NCI-H2081 (cell line): ENCODE measurements at places on chromosomes 1 and 21.

DNA sequence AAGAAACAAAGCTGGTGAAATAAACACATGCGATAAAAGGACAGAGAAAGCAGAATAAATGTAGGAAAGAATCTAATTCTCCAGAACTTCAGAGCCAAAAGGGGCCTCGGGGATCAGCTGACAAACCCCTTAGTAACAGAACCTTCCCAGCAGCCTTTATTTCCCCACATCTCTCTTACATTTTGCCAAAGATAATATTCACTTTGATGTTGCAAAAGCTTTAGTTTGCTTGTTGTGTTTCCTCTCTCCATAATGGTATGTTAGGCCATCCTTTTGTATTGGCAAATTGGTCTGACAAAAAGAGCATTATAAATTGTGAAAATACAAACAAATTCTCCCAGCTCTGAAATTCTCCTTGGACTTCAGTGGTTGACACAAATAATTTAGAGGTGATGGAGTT is 54.9 kb downstream of the OPTC start:
- no peak for DNase-seq

DNA sequence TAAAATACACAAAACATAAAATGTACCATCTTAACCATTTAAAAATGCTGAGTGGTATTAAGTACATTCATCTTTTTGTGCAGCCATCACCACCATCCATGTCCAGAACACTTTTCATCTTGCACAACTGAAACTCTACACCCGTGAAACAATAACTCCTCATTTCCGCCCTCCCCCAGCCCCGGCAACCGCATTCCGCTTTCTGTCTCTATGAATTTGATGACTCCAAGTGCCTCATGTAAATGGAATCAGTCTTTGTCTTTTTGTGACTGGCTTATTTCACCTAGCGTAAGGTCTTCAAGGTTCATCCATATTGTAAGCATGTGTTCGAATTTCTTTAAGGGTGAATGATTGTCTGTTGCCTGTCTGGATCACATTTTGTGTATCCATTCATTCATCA is 37.2 kb downstream of the SCCPDH start:
- DNase-seq, result no peak

- DNase-seq, result no peak
Measured at GRCh38 chr1:107357376-107357775, 216.5 kb downstream of the NTNG1 start.

DNA sequence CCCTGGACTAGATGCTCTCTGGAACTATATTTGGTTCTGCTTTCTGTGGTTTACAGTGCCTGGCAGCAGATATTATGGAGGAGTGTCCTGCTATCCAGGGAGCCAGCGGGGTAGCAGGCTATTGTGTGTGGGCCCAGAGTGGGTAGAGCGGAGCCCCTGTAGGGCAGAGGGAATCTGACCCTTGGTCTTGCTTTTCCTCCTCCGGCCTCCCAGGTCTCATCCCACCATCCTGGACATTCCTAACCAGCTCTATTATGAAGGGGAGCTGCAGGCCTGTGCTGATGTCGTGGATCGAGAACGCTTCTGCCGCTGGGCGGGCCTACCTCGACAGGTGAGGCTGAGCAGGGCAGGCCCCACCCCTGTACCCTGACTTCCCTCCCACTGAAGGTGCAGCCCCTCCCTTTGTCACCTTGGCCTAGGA is 9.1 kb downstream of the RHOC start:
- no peak for DNase-seq

DNA sequence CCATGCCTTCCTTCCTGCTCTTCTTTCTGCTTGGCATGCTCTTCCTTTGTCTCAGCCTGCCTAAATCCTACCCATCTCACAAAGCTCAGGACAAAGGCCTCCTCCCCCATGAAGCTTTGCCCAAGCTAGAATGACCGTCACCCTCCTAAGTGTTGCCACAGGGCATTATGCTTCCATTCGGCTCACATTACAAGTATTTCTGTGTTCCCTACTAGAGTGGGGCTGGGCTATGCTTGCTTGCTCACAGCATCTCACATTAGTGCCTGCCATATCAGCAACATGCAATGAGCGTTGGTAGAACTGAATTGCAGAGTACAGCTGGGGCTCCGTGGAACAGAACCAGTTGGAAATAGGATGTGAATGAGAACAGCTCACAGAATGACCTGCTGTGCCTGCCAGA is 82.8 kb downstream of the CD58 start:
- no peak for DNase-seq

DNA sequence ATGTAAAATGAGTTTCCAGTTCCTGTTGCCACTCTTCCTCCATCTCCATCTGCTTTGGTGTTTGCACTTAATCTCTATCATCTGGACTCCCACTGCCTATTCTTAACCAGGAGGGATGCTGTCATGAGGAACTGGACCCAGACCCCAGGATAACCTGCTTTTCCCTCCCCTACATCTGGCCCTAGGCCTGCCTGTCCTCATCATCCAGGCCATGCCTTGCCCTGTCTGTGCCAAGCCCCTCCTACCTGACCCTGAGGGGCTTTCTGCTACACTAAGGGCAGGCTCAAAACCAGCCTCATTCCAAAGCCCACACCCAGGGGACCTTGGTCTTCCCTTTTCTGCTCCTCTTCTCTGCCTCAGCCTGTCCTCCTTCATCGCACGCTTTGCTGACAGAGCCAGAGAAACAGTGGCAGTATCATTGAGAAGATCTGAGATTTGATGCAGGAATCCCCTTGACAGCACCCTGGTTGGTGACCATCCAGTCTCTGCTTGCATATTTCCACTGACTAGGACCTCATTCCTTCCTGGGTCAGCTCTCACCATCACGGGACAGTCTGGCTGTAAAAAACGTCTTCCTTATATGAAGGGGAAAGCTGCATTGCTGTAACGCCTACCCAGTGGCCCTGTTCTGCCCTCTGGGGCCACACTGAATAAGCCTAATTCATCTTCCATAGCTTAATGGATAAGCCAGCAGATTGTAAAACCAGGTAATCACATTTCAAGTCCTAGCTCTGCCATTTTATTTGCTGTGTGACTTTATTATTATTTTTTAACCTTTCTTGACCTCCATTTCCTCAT is 38.8 kb downstream of the PLXNA2 start:
- DNase-seq, result no peak

DNA sequence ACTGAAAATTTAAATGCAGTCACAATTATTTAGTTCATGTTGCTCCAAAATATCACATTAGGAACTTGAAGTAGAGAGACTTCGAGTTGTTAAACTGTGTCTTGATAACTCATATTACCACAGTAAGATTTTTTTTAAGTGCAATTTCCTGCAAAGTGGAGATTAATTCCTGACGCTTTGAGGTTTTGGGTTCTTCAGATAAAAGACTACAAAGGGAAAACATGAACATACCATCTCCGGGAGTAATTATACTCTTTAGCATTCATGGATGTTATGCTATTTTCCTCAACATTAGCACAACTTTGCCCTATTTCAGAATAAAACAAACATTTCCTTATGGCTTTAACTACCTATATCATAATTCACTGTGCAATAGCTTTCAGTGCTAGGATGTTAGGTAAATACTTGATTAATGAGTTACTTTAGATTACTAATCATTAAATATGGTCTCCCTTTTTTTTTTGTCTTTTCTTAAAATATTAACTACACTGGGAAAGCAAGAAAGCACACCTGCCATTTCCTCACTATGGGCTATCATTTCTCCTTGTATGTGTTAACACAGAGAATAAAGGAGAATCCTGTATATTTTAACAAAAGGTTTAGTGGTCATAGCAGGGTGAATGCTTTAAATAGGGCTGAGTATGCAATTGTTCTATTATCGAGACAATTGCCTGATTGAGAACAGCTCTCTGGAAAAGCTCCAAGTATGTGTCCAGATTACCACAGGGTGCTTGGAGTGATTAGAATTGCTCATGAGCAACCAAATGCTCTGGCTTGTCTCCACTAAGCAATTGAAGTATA is 252.5 kb upstream of the C1orf105 start:
- peak; percentile 88 for DNase-seq

DNA sequence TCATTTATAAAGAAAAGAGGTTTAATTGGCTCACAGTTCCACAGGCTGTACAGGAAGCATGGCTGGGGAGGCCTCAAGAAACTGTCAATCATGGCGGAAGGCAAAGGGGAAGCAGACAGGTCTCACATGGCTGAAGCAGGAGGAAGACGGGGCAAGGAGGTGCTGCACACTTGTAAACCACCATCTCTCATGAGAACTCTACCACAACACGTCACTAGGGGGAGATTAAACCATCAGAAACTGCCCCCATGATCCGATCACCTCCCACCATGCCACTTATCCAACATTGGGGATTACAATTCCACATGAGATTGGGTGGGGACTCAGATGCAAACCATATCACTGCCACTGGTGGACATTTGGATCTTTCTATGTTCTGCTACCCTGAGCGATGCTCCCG is 351.4 kb downstream of the NPHP4 start:
- no peak for DNase-seq

DNA sequence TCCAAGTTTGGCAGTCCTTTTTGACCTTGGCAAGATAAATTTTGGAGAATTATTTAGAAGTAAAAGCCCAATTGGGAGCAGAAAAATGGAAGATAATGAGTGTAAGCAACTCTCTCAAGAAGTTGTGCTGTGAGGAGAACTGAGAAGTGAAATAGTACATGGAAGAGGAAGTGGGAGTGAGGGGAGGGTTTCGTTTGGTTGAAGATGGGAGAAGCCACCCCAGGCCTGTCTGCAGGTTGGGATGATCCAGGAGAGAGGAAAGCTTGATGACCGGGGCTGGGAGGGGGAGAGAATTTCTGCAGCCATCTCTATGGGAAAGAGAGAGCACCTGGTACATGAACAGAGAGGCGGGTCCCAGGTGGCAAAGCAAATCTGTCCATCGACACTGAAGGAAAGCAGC is 8.6 kb upstream of the RCAN1 start:
- no peak for DNase-seq

DNA sequence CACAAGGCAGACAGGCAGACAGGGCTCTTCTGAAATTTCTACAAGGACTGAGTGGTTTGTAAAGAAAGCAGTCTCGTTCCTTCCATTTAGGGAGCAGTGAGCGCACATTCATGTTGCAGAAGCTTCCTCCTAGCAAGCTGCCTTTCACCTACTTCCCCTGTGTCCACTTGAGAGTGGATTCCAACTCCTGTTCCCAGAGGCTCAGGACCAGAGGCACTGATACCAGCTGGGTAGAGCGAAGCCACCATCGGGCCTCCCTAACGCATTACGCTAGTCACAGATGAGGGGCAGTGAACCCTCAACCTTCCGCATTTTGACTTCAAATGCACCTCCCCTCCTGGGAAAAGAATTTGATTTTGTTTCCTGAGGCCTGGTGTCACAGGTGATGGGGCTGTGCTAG is 215.8 kb downstream of the SIPA1L2 start:
- DNase-seq, result no peak

DNA sequence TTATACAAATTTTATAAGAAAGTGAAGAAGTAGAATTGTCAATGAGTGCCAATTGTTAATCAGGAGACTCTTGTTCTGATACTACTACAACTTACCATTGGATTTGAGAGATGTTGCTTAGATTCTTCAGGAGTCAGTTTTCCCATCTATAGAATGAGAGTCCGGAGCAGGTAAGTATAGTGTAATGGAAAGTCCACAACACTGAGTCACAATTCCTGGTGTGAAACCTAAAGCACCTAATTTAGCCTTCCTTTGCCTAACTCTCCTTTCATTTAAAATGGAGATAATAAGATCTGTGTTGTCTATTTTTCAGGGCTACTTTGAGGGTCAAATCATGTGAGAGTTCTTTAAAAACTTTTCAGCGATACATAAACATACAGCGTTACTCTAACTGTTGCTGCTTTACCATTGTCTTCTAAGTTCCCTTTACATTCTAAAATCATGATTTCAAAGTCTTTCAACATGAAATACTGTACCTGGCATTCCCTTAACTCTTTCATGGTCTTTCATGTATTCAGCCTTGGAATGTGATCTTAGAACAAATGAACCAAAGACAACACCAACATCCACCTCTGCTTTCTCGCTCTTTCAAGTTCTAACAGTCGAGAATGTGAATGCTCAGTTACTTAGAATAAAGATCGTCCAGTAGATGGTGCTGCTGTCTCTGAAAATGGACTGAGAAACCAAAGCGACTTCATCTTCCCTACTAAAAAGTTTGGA is 90.9 kb downstream of the SLC30A10 start:
- DNase-seq, result peak; percentile 65

DNA sequence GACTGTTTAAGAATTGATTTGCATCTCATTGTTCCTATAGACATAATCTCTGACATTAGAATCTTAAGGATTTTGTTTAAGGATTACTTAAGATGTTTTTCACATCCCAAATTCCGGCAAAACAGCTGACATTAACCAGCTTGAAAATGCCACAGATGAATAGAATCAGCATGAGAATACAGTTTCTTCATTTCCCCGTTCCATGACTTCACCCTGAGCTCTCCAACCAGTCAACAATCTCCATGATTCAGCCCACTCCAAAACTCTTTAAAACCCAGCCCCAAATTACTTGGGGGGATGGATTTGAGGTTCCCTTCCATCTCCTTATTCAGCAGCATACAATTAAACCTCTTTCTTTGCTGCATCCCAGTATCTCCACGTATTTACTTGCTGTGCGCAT is 201.0 kb downstream of the LYPLAL1 start:
- no peak for DNase-seq

DNA sequence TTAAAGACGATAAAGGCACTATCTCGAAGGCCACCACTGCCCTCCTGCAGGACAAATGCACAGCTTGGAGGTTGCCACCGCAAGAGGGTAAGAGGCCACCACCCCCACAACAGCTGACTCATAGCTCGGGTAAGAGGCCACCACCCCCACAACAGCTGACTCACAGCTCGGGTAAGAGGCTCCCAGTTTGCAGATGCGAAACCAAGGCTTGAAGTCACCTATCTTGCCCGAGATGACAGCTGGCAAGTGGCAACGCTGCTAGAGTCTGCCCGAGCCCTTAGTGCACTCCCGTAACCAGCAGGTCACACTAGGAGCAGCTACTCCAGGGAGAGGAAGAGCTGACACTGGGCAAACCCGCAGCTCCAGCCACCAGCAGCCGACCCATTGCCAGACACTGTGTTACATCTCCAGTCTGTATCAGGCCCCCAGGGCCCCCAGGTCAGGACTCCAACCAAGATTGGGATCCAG is 17.1 kb upstream of the SPSB1 start:
- DNase-seq, result no peak

- no peak for DNase-seq
Measured at GRCh38 chr1:172845371-172845770, 186.5 kb downstream of the FASLG start.

DNA sequence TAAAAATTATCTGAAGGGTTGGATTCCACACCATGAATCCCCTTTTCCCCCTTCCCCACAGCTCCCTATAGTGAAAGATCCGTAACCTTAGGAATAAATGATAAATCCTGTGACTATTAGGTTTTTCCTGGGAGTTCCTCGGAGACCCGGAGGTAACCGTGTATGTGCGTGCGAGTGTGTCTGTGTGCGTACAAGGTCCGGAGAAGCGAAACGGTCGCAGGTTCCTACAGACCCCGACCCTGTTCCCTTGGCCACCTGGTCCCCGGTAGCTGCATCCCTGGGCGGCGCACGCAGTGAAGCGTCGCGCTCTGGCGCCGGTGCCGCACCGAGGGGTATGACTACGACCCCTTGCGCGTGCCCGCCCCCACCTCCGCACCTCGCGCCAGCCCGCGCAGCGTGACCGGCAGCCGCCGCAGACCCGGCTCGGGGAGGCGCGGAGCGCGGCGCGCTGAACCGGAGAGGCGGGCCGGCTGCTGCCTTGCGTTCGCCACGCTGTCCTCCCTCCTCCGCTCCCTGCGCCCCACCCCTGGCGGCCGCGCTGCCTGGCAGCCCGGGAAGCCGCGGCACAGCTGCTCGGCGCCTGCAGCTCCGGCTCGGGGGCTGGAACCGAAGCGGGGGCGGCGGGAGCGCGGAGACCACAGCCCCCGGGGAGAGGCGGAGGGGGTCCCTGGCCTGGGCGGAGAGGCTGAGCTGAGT is at the start of gene AK5:
TSS of gene AK5 (plus strand) at position 529 of the 696 bp plus-strand sequence. CDS start 295 bp downstream, outside the sequence.
- DNase-seq, result peak; percentile 50

GRCh38 chr1:238530209-238530851 is 639.6 kb upstream of the ZP4 start:
- no peak for DNase-seq
